ENCODE measurements at places on chromosomes 5 and 9.

GRCh38 chr5:163473635-163474243 lies 13.3 kb downstream of the HMMR start:
- DNase-seq = no peak

GRCh38 chr5:143544606-143545005 lies 141.1 kb upstream of the NR3C1 start:
- no peak for DNase-seq

DNA sequence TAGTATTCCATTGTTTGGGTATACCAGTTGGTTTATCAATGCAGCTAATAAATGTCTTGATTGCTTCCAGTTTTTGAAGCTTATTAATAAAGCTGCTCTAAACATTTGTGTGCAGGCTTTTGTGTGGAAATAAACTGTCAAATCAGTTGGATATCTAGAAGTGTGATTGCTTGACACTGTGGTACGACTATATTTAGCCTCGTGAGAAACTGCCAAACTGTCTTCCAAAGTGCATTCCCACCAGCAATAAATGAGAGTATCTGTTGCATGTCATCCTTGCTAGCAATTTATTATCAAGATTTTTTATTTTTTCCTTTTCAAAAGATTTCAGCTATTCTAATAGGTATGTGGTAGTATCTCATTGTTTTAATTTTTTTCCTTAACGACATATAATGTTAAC lies 37.5 kb downstream of the NMUR2 start:
- DNase-seq = no peak

DNA sequence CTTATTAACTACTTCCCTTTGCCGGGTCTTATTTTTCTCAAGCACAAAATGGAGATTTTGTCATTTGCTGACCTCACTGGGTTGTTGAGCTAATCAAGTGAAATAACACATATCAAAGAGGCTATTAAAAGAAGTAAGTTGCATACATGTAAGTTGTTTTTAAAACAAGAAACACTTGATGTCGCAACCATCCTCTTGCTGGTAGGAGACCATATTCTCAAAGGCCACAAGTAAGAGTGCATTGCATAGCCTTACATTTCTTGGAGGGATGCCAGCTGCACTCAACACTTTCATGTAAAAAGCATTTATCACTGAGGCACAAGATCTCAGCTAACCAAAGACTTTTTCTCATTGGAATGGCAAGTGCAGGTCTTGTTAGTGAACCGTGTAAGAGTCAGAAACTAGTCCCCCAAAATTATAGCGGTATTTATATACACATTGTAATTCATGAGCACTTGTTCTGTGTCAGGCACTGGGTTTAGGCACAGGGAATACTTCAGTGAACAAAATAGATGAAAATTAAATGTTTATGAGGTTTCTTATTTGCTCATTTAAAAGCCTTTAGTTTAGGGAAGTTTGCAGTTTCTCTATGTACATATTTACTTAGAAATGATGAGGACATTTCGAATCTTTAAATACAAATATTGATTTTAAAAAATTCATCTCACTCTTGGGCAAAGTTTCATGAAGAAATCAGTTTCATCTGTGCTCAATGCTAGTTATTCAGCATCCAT lies 72.0 kb downstream of the ZFAND5 start:
- DNase-seq = no peak

DNA sequence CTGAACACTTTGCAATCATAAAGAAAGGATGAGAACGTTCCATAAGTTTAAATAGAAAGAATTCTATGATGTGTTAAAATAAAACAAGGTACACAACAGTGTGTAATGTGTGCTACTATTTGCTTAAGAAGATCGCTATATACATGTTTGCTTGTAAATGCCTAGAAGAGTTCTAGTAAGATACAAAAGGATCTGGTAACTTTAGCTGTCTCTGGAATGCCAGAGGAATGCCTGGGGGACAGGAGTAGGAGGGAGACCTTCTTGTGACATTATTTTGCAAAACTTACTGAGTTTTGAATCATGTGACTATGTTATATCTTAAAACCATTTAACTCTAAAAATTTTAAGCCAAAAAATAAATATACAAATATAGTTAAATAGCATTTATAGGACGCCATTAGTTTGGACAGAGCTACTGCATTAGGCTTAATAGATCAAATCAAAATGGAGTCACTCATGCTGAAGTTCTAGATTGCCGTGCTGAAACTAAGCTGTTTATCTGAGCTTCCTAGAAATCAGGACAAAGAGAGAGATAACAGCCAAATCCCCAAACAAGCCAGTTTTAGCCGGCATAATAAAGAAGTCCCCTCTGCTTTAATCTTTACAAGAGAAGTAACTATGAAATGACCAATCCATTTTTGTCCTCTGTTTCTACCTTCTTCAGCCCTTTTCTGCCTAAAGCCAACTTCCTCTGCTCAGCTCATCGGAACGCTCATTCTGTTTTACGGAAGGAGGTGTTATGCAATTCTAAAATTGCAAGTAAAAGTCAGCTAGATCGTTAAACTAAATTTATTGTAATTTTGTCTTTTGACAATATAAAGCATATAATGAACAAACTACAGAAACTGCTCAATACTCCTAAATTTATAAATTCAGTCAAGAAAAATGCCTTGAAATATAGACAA lies 44.8 kb downstream of the LIX1 start:
- DNase-seq = no peak

- DNase-seq = no peak
These were observed 507.8 kb downstream of the PDE4D start for GRCh38 chr5:59385700-59386099.

- DNase-seq = no peak
These were observed 304.6 kb downstream of the ACTL7B start for GRCh38 chr9:108551030-108551841.

DNA sequence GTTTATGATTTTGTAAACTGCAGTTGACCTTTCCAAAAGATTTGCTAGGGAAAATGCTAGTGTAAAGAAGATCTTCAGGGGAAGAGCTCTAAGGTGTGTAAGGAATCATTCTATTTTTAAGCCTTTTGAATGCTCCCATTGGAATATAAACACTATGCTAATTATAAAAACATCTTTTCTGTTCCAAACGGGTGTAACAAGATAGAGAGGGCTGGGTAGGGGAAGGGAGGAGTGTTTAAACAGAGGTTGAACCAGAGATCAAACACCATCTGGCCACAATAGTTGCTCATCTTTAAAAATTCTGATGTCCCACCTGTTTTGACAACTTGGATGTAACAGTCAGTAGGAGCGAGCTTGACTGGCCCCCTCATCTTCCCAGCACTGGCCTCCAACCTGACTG lies 38.4 kb downstream of the ZNF618 start:
- DNase-seq = no peak

- no peak for DNase-seq
These were observed 49.8 kb upstream of the PALM2AKAP2 start for GRCh38 chr9:109730228-109730627.

DNA sequence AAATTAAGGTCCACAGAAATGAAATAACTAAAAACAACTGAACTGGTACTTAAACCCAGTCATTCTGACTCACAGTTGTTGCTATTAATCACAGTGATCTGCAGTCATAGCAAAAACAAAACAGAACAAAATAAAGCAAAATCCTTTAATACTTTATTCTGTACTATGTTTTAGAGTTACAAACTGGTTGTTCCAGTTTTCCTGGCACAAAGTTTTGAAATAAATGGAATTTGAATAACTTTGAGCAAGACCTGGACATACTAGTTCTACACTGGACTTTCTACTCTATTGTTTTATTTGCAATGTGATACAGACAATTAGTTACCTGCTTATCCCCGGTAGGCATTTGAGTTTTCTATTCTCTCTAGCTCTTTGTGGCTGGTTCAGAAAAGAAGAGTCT lies 147.9 kb downstream of the DMRT2 start:
- DNase-seq = no peak

DNA sequence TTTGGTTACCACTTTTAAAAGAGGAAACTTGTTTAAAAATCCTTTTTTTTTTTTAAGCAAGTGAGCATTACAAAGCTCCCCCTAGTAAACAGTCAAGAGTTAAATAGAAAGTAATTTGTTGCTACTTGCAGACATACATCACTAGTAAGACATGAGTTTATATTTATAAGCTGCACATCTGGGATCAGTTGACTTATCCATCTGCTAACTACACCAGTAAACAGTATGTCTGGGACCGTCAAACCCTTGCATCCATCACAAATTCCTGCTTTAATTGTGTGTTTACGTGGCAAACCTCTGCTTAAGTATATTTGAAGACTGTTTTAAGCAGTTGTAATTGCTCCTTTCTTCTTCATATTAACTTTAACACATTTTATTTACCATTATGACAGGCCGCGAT lies 146.8 kb downstream of the EBF1 start:
- DNase-seq = no peak

DNA sequence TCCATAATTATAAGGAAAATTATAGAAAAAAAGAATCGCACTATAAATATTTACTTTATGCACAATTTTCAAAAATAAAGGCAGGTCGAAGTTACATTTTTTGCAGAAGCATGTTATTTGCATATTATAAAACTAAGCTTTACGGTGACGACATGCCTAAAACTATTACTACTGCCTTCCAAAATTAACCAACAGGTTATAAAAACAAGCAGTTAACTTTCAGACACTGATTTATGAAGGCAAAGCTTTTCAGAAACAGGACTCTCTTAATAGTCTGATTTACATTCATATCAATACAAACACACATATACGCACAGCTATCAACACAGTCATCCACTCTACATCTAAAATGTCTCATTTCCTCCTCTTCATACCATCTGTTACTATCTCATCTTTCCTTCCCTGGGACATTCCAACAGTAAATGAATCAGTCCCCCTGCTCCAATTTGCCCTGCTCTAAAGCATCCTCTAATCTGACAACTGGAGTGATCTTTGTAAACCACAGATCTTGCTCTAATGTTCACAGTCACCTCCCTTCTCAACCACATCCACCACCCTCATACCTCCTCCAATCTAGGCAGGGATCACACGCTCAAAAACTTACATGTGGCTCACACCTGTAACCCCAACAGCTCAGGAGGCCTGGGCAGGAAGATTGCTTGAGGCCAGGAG lies 21.6 kb downstream of the FBXW11 start:
- no peak for DNase-seq

GRCh38 chr5:42495914-42496313 lies 72.7 kb downstream of the GHR start:
- no peak for DNase-seq

Data from omental fat pad (tissue), 4 donors.